ENCODE measurements at places on chromosomes 5 and 9.

GRCh38 chr5:133559960-133560359, 52.4 kb downstream of the FSTL4 start:
- DNase-seq, result no peak

DNA sequence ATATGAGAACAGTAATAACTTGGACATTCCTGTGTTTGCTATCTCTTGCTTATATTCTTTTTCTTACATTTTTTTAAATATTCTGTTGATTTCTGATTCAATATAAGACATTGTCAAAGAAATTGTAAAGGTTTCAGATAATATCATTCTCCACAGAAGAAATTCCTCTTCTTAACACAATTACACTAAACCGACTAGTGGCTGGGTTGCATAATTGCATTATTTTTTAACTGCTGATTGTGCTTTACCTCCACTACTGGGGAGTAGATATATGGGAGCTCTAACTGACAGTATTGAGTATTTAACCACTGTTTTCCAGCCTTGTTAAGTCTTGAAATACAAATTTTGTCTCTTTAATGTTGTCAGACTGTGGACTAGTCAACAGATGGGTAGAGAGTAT, 723.8 kb upstream of the EDIL3 start:
- no peak for DNase-seq

DNA sequence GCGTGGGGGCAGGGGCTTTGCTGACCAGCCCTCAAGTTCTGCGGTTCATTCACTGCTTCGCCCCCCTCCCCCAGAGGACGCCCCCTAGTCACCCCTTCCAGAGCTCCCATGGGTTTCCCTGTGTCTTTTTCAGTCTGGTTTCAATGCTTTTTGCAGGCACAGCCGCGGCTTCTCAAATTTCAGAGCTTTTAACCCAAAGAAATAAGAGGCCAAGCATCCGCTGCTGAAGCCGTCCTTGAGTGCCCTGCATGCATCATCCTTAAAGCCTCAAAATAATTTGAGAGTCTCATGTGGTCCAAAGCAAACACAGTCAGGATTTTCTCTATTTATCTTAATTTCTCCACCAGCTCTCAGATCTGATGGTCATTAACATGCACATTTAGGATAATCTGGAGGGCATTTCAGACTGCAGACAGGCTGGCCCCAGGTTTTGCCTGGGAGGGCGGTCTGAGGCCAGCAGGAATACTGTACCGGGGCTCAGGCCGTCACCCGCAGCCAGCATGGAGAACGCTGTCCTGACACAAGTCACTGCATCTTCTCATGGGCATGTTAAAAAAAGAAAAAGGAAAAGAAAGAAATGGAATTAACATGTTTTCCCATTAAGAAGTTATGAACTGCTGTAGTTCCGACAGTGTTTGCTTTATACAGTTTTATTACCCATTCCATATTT, 420.8 kb upstream of the IRX4 start:
- no peak for DNase-seq

- DNase-seq, result peak; percentile 58
These were observed 458.4 kb downstream of the KDM4C start for GRCh38 chr9:7216004-7216841.

DNA sequence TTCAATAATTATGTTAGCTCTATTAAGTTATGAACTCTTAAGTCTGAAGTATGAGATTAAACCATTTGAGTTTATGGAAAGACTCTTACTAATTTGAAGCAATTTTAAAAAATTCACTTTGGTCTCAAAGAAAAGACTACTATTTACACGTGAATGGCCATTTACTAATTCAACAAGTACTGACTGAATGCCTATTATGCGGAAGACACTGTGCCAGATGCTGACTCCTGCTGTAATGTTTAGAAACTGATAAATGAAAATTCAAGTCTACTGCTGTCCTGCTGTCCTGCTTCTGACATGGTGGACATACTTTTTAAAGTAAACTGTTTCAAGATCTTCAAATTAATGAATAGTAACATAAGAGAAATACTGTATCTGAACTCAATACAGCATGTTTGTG, 116.2 kb downstream of the MPDZ start:
- DNase-seq, result no peak

DNA sequence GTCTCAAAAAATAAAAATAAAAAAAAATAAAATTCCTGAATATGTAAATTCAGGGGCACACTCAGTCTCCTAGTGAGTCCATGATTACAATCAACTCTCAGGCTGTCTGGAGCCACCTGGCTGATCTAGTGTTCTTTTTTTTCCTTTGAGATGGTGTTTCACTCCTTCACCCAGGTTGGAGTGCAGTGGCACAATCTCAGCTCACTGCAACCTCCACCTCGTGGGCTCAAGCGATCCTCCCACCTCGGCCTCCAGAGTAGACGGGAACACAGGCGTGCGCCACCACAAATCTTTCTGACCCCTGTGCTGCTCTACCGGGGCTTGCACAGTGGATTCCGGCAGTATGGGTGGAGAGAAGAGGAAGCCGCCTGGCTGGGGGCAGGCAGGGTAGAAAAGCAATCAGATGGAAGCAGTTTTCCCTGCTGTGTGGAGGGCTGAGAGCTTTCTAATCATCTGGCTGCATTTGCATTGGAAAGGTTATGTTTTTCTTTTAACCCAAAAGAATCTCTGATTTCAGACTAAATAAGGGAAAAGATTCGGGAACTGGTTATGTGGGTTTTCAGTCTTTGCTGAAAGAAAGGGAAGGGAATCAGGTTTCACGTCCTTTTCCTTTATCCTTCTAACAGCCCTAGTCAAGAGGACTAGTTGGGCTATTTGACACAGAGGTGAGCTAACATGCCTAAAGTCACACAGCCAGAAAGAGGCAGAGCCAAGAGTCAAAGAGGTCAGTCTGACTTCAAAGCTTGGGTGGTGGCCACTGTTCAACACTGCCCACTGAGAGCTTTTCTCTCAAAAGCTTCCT, 26.3 kb upstream of the CORO2A start:
- DNase-seq, result no peak

DNA sequence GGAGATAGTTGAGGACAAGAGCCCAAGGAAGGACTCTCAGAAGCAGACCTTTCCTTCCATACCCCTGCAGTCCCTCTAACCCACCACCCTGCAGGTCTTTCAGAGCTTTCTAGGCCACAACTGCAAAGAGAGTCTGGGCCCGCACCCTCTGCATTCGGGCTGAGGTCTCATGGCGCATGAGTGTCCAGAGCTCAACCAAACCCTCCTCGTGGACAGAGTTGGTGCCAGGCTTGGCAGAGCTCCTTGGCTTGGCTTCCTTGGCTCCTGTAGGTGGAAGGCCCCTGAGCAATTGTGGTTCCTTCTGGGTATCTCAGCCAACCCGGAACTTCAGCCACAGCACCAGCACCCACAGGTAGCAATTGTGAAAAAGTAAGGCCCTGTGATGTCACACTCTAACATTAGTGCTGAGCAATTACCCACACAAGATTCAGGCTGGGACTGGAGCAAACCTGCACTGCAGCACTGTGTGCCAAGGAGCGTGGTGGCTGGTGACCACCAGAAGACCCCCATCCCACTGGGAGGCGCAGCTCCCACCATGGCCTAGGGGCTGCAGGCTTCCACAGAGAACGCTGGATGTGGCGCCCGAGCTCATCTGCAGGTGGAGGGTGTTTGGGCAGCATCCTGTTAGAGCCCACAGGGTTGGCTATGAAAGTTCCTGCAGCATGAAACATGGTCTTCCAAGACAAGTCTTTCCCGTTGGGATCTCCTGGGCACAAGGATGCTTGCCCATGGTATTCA, 38.8 kb downstream of the FOXI1 start:
- no peak for DNase-seq

DNA sequence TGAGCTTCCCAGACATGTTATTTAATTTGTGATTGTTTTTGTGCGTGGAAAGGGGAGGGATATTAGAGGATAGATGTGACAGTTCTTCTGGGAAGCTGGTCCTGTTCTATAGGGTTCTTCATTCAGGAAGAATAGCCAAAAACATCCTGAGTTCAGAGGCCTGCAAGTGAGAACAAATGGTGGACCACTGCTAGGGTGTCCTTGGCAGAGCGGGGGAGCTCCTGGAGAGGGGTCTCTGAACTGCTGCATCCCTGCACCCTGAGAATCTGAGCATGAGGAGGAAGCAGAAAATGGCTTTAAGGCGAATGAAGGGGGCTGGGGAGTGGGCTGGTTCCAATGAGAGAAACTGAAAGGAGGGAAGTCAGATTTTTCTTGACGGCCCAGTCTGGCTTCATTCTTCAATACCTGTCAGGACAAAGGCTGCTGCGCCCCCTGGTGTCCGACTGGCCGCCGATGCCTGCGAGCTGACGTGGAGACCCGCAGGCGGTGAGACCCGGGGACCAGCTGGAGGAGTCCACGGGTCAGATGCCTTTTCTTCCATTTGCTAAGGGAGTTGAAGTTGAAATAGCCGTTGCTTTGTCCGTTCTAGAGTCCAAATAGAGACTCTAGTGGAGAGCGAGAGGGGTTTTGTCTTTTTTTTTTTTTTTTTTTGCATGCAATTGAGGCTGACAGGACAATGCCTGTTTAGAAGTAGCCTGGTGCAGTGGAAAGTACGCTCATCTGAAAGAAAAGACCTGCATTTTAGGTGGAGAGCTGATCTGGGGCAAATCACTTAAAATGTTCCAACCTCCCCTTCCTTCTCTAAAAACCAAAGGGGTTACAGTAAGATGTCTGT, 39.5 kb upstream of the NFIB start:
- peak; percentile 76 for DNase-seq

DNA sequence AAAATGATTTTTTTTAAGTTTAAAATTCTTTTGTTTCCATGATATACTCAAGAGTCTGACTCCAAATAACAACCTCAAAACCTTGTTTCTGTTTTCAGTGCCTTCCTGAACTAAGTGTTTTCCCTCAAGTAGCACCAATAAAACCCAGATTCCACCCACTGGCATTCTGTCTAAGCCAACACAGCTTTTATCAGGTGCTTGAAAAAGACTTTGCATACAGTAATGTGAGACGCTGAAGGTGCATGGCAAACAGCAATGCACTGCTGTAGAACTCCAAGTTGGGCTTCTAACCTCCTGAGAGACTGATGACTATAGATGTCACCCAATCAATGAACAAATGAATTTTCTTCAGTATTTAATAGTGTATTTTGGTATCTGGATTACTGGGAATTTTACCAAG, 95.7 kb downstream of the NFIB start:
- no peak for DNase-seq

- no peak for DNase-seq
These were observed 44.2 kb upstream of the TLX3 start for GRCh38 chr5:171264843-171265242.

- DNase-seq, result no peak
These were observed 160.6 kb downstream of the ZDHHC21 start for GRCh38 chr9:14532456-14533115.

DNA sequence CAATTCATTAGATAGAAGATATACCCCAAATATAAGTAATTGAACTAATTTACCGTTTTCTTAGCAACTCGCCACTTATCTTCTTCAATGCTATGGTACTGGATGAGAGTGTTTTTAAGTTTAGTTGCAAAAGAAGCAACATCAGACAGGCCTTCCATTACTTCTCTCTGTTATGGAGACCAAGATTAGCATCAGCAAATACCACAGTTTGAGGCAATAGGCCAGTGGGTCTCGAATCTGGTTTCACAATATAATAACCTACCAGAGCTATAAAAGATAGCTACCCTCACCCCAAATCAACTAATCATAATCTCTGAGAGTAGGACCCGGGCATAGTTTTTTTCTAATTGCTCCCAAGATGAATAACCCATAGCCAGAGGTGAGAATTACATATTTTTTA, 5.1 kb downstream of the STARD4 start:
- no peak for DNase-seq

DNA sequence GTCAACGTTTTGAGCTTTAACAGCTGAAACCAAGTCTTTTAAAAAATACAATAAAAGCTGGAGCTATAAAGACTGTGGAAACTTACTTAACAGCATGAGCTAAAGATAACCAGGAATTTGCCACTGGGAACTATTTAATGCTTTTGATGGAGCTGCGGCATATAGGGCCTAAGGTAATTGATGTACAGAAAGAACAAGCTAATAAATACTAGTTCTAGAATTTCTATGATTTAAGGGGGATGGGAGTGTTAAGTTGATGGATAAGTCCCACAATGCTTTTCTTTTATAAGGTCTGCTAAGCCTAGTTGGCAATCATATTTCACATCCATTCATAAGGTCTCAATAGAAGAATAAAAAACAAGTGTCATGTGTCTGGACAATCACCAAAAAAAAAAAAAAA, 334.0 kb upstream of the DMAC1 start:
- DNase-seq, result no peak

- no peak for DNase-seq
These were observed 2.5 kb downstream of the TMCO6 start for GRCh38 chr5:140641716-140642115.

GRCh38 chr5:89722538-89722937, 687.0 kb downstream of the CETN3 start:
- DNase-seq, result no peak

DNA sequence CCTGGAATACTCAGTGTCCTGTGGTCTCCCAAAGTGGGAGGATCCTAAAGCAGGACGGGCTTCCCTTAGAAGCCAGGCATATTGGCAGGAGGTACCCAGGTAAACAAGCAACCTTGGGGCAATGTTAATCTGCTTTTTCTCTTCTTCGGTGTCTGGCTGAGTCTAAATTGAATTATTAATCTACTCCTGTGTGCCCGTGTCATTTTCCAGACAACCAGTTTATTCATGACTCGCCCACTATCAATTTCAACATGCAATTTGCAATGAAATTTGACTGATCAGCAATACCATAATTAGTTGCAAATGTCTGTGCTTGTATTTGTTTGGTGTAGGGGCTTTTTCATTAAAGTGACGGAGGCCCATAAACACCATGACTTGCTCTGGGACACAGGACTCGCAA, 32.9 kb upstream of the JADE2 start:
- no peak for DNase-seq

DNA sequence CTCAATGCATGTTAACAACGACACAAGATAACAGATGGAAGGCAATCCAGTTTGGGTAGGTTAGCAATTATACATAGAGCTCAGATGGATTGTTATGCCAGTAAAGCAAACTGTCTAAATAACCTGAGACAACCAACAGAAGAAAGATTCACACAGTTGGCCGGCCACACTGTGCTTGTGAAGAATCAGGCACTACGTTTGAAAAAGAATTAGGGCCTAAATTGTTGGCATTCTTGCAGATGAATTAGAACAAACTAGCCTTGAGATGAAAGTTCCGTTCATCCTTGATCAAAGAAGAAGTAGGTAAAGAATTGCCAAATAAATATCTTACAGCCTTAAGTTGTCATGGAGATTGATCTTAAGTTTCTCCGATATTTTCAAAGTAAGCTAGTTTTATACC, 210.6 kb downstream of the CDH18 start:
- DNase-seq, result no peak

GRCh38 chr5:163193886-163194285, 243.5 kb upstream of the CCNG1 start:
- no peak for DNase-seq

- DNase-seq, result peak; percentile 16
These were observed 22.9 kb downstream of the RGMB start for GRCh38 chr5:98796197-98796972.

GRCh38 chr5:14727928-14728458, 63.5 kb downstream of the OTULIN start:
- no peak for DNase-seq

- no peak for DNase-seq
These were observed 4.9 kb downstream of the PIGO start for GRCh38 chr9:35091536-35091935.

All from stimulated activated CD4-positive, alpha-beta T cell treated with anti-CD3 and anti-CD28 coated beads, Interleukin-1b, Interleukin-23, amount 100 ng/mL, for 48 hours (primary cell).